Fibroblast of skin of right quadriceps (primary cell): ENCODE measurements at places on chromosomes 6 and 20.

GRCh38 chr6:107353773-107354382 is 105.5 kb downstream of the PDSS2 start:
- no peak for DNase-seq

DNA sequence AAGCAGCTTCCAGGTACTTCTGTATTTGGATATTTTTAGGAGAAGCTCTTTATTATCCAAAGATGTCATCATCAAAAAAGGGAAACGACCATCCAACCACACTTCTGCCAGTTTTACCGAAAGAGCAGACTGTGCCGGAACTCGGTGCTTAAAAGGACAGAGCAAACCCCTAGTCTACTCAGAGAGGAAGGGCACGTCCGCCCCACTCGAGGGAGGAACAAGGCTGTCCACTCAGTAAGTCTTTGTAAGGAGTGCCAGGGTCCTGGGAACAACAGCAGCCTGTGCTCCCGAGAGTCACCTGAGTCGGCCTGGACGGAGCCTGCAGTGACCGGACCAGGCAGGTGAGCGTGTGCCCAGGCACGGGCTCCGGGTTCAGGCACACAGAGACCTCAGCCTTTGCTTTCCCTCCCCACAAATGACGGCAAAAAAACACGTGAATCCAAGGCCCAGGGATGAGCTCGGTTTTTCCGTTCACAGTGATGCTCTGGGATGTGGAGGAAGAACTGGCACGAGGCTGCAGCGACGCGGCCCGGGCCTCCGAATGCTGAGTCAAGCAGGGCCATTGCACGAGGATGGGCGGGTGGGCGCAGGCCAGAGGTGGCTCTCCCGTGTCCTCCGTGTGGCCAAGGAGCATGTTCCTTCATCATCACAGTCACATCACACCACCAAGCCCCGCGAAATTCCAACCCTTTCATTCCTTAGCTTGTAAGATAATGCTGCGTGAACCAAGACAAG is 17.4 kb upstream of the SLCO4A1 start:
- DNase-seq: no peak

DNA sequence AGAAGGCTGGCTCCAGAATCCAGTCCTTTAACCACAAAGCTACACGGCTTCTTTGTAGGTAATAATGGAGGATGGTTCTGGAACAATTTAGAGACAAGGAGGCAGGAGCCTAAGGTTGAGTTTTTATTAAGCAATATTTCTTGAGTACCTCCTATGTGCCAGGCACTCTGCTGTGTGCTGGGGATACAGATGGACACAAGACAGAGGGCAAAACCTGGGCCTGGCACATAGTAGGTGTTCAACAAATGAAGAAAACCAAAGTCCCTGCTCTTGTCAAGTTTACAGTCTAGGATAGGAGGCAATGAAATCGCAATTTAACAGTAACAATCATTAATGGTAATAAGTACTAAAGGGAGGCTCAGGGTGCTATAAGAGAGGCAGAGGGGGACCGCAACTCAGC is 17.4 kb downstream of the CCM2L start:
- no peak for DNase-seq

- DNase-seq: peak; percentile 33
Observed at GRCh38 chr20:47540443-47541354, 39.0 kb downstream of the NCOA3 start.

GRCh38 chr6:159701413-159701999 is 8.5 kb upstream of the SOD2 start:
- DNase-seq: peak; percentile 93

- DNase-seq: no peak
Observed at GRCh38 chr20:14957402-14957801, 620.0 kb upstream of the FLRT3 start.

DNA sequence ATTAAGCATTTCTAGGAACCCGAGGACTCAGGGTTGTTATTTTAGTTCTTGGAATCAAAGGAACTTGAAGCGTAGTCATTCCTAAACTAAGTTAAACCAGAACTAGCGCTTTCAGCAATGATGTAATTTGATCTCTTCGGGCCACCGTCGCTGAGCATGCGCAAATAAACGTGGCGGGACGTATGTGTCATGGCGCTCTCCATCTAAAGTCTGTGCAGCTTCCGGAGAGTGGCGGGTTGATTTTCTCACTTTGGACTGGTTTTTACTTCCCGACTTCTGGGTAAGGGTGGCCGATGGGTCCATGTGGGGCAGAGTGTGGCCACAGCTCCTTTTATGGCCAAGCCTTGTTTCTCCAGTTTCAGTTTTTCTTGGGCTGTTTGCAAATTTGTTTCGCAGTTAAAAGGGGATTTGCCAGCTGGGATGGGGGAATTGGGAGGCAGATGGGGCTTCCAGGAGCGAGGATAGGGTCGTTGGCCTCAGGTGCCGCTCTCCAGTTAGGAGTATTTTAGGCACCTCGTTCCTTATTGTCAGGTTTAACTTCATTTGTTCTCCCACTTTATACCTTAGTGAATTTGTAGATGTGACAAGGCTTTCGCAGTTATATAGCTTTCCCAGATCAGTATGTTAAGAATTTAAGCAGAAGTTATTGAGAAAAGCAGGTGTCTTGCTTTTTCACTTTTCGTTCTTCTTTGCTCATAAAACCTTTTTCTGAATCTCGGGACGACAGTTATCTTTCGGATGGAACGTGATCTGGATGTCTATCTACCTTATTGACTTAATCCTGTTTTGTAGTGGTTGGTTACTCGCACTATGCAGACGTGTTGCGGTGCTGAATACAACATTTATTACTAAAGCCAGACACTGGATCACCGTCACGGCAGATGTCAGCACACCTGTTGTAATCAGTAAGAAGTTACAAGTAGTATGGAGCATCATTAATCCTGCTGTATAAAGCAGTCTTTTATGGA is at the start of gene CDKAL1:
Gene CDKAL1 (plus strand): TSS at position 163 of the 968 bp plus-strand sequence. CDS start 11,894 bp downstream, outside the sequence.
- DNase-seq: peak; percentile 92

GRCh38 chr20:1105599-1106194 is 12.7 kb upstream of the PSMF1 start:
- DNase-seq: no peak

GRCh38 chr6:164113637-164114036 is 699.1 kb downstream of the QKI start:
- no peak for DNase-seq

DNA sequence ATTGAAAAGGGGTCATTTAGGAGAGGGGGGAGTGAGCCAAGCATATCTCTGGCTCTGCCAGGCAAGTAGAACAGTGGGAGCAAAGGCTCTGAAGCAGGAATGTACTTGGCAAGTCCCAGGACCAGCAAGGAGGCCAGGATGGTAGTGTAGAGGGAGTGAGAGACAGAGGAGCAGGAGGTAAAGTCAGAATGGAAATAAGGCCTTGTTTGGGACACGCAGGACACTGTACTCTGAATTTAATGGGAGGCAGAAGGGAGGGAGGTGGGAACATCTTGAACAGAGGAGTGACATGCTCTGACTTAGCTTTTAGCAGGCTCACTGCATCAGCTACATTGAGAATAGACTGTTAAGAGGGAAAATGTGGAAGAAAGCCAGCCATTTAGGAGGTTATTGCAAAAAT is 37.0 kb upstream of the ENPP1 start:
- no peak for DNase-seq

GRCh38 chr20:19000078-19000477 is 186.5 kb downstream of the SCP2D1 start:
- DNase-seq: no peak

DNA sequence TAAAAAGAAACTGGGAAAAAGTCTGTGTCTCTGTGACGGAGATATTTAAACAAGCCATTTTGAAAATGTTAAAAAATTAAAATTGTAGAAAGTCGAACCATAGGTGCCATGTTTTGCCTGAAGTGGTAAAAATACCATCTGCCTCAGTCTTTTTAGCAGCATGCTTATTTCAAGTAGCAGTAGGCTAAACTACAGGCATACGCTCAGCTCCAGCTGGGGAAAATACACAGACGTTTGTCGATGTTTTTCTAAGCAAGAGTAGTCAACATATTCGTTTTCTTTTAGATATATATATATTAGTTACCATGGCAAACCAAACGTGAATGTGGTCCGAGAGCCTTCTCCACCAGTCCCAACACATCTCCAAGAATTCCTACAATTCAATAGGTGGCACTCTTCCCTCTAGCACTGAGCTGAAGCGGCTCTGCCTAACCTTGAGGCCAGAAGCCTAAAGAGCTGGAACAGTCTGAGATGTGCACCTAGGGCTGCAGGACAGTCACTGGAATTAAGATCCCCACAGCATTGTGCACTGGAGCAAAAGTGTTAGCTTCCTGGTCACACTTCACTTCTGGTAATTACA is 70.2 kb upstream of the BEND3 start:
- DNase-seq: no peak

- DNase-seq: peak; percentile 89
Observed at GRCh38 chr6:149031859-149032598, 285.2 kb downstream of the UST start.

DNA sequence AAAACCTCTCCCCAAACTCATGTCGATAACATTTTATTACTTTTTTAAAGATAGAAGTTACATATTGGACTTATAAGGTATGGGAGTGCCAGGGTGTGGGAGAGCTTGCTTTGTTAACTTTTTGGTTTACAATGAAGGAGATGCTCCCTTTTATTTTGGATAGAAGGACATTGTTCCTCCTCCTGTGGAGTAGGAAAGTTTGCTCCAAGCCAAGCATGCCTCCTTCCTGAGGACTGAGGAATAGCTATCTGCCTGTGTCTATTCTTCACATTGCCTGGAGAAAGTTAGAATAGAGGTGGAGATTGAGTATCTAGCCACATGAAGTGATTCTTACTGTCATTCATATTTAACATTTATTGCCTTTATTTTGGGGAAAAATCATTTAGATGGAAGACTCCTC is 71.9 kb downstream of the EYA4 start:
- DNase-seq: no peak

DNA sequence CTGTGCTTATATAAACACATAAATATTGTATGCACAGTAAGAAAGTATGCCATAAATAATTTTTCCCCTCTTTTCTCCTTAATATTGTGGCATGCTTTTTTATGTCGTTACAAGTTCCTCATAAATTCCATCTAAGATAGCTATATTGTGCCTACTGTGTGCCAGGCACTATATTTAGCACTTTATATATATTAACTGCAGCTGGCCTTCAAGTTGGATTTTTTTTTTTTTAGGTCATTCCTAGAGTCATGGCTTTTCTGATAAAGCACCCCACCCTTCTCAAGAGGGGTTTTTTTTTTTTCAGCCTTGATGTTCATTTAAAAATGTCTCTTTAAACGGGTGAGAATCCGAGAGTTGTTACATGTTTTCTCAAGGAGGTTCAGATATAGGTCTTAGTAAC is 42.8 kb upstream of the RNF8 start:
- DNase-seq: no peak

GRCh38 chr6:48110436-48111142 is 408 bp downstream of the PTCHD4 start:
- DNase-seq: no peak
